ENCODE measurements at places on chromosomes 1 and 21. TPM values are rescaled to one million over a fixed set of nuclear protein-coding genes. Genes with fewer than 3 reads are reported as not detected.

GRCh38 chr1:91725618-91725988, 160.3 kb downstream of the TGFBR3 start:
- no peak for DNase-seq

DNA sequence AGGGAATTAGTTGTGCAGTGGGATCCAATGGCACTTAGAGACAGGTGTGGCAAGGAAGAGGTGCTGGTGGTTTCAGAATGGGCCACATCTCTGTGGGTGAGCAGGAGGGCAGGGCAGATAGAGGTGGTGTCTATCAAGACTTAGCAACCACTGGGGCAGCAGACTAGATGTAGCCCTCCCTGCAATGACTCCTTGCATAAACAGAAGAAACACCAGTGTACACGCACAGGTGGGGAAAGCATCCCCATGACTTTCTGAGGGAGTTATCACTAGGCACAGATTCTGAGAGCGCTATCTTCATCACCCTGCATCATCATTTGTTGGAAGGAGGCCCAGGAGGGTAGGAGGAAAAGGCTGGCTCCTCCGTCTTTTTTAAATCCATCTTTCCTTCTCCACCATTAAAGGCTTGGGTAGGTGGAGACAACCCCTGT, 58.4 kb downstream of the PLXNA2 start:
- DNase-seq, result no peak

DNA sequence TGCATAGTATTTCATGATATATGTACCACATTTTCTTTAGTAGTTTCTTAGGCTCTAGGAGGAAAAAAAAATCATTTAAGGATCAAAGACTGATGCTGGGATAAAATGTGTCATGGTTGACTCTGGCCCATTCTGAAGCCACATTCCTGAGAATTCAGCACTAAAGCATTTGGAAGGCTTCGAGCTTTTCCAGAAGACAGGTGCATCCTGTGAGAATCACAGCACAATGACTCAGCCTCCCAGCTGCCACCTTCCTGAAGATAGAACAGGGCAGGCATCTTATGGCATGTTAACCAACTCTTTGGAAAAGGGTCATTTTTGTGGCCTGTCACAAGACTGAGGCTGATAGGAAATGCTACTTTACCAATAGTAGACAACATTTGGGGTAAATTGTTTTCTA, 359.9 kb downstream of the PCP4 start:
- no peak for DNase-seq

- no peak for DNase-seq
These were observed 41.3 kb upstream of the H6PD start for GRCh38 chr1:9193233-9193625.

DNA sequence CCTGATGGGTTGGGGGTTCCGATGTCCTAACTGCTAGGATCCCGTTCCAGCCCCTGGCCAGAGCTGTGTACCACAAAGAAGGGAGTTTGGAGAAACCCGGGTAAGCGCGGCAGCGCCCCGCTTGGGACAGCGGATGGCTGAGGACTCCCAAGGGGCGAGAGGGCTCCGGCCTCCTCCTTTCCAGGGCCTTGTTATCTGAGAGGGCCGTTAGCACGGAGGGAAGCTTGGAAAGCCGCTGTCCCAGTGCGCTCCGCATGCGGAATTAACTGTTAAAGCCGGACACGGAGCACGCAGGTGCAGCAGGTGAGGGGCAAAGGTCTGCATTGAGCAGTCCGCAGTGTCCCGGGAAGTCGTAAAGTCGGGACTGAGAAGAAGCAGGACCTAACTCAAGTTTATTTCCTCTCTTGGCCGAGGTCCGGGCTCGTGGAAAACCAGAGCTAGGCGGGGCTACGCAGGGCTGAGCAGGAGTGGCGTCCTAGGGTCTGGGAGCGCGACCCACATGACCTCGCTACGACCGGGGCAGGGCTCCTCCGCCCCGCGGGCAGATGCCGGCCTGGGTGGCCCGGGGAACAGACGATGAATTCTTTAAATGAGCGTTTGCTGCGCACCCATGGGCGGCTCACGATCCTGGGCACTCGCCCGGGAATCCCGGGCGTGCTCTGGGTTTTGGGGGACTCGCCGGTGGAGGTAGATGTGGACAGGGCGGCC, 4.5 kb downstream of the LHX4 start:
- DNase-seq, result peak; percentile 44

DNA sequence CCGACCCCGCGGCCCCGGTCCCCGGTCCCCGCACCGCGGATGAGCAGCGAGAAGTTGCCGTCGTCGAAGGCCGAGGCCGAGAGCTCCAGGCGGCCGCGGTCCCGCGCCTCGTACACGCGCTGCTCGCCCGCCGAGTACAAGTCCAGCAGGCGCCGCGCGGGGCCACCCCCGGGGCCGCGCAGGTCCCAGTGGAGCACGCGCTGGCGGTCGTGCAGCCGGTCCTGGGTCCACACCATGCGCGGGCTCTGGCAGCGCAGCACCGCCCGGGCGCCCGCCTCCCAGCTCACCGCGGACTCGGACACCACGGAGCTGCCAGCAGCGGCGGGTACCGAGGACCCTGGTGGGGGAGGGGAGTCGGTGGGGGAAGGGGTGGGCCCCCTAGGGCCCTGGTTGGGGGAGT, 2.9 kb downstream of the MXRA8 start:
- DNase-seq, result no peak

DNA sequence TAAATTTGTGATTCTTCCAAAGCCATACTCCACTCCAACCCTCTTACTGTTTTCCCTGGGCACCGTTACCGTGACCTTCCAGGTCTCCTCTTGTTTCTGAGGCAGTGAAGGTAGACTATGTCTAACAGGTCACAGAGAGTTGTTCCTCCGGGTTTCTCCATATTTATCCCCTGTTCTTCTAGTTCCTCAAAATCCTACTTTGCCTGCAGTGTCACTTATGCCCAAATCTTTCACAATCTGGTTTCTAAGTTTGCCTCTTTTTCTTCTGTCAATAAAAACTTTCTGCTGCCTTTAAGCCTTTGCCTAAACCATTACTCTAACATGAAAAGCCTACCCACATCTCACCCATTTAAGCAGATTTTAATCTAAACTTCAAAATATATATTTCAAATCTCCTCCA, 87.7 kb downstream of the C4BPA start:
- no peak for DNase-seq

GRCh38 chr1:61931587-61932279, 189.5 kb downstream of the PATJ start:
- DNase-seq, result no peak

DNA sequence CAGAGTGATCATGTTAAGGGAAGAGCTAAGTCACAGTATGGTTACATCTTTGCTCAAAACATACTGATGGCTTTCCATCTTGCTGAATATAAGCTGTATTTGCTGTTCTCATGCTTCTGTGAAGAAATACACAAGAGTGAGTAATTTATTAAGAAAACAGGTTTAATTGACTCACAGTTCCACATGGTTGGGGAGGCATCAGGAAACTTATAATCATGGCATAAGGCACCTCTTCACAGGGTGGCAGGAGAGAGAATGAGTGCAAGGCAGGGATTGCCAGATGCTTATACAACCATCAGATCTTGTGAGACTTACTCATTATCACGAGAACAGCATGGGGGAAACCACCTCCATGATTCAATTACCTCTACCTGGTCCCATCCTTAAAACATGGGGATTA, 24.4 kb upstream of the RGS5 start:
- no peak for DNase-seq

GRCh38 chr1:7651203-7651602, 119.9 kb upstream of the VAMP3 start:
- no peak for DNase-seq

GRCh38 chr1:20115479-20115878, 3.9 kb downstream of the PLA2G2D start:
- DNase-seq, result no peak

OR14K1 gene
- total RNA-seq, result not detected

BARHL2 gene
- not detected for total RNA-seq

ENTREP3 gene
- total RNA-seq, result 38.0 TPM

All from natural killer cell treated with Interleukin-12 subunit alpha and Interleukin-12 subunit beta and Interleukin-15 and Interleukin-18, amount 100 ng/mL, for 72 hours (primary cell).